Hepatocyte (in vitro differentiated cells): ENCODE measurements at places on chromosomes 11 and 22. TPM values are rescaled to one million over a fixed set of nuclear protein-coding genes. Genes with fewer than 3 reads are reported as not detected.

The ADORA2A gene
- total RNA-seq, result 1.2 and 2.0 TPM in 2 replicates

- no peak for DNase-seq
Measured at GRCh38 chr11:58631378-58631777, 8.9 kb downstream of the CNTF start.

The AGBL2 gene
- 2.0 and 2.3 TPM in 2 replicates for total RNA-seq

GRCh38 chr22:24183321-24184031 is 2.2 kb downstream of the SUSD2 start:
- DNase-seq, result no peak

- DNase-seq, result peak; percentile 44
Measured at GRCh38 chr11:118401880-118402590, 629 bp downstream of the ATP5MG start.

DNA sequence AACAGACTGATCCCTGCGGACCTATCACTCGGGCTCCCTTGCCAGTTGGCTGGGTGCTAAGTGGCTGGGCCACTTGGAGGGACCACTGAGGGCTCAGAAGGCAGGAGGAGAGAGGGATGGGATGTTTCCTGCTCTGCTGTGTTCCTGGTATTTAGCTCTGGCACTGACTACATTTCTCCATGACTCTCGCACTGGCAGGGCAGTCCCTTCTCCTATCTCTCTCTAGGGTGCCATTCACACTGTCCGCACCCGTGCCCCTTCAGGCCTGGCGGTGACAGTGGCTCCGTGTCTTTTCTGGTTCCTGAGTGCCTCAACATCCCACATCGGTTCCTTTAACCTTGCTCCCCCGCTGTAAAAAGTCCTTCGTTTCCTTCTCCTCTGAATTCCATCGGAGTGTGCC is 31.6 kb upstream of the CECR2 start:
- DNase-seq, result no peak

The TYR gene
- total RNA-seq, result not detected in 2 replicates

DNA sequence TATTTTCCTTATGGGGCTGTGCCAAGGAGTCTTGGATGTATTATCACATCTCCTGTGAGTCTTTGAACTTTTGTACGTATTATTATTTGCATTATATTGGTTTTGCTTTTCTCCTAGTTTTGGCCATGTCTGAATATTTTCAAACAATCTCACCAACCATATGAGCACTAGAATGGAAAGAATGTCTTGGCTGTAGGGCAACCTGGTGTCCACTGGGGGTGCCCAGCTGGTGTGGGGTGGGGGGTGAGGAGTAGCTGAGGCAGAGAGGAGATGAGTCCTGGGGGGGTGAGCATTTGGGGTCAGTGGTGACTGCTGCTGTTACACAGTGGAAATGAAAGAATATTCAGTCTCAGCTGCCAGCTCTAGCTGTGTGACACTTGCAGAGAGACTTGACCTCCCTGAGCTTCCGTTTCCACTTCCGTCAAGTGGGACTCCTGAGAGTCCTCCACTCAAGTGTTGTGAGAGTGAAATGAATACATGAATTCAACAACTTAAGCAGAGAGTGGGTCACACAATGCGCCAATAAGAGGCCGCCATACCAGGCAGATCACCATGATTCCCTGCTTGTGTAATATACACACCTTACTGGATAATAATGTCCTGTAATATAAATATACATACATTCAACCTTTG is 12.7 kb upstream of the PVALB start:
- no peak for DNase-seq

GRCh38 chr11:74417379-74417804 is 19.2 kb upstream of the PGM2L1 start:
- peak; percentile 19 for DNase-seq

The TMEM121B gene
- total RNA-seq, result 0.50 and 0.76 TPM in 2 replicates

The GDPD4 gene
- 0.20 and 0.47 TPM in 2 replicates for total RNA-seq

GRCh38 chr11:45304111-45304991 is 18.2 kb upstream of the SYT13 start:
- DNase-seq, result no peak

The PHOX2A gene
- total RNA-seq, result 0.48 TPM in 1 of 2 replicates, not detected in the other

DNA sequence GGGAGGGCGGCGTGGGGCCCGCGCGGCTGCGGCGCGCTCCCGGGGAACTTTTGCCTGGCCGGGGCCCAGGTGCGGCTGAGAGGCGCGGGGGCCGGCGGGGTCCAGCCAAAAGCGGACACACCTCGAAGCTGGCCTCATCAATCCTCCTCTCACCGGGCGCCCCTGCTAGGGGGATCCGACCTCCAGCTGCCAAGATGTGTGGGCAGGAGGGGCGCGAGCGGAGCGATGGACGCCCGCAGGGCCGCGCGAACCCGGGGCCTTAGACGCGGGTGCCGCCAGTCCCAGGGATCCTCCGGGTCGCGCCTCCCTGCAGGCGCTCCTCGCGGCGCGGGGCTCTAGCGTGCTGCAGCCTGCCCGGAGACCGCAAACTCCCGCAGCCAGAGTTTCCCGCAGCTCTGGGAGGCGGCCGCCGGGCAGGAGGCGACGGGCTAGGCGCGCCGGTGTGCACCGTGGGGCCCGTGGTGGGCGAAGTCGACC is 785 bp downstream of the IGSF9B start:
- no peak for DNase-seq

The KCNJ1 gene
- total RNA-seq, result not detected in 2 replicates

GRCh38 chr11:123143476-123143875 is 51.6 kb downstream of the CLMP start:
- no peak for DNase-seq

- no peak for DNase-seq
Measured at GRCh38 chr11:64771861-64772260, 6.5 kb downstream of the SF1 start.

- no peak for DNase-seq
Measured at GRCh38 chr22:39296535-39296934, 22.9 kb downstream of the RPL3 start.

DNA sequence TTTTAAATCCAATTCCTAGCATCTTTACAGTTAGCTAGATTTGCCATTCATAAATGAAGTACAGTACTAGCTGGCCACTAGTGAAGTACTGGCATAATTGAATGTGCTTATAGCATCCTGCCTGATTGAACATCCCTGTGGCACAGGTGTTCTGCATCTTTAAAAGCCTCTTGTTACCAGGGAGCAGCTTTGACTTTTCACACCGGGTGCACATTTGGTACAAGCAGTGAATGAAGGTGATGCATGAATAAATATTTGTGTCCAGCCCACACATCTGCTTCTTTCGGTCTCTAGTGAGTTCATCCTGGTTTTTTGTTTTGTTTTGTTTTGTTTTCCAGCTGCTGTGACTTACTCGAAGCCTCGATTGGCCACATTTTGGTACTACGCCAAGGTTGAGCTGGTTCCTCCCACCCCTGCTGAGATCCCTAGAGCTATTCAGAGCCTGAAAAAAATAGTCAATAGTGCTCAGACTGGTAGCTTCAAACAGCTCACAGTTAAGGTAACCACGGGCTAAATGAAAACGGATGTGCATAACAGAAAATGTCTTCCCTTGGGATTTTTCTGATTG is 5.3 kb downstream of the ATP5MG start:
- no peak for DNase-seq

DNA sequence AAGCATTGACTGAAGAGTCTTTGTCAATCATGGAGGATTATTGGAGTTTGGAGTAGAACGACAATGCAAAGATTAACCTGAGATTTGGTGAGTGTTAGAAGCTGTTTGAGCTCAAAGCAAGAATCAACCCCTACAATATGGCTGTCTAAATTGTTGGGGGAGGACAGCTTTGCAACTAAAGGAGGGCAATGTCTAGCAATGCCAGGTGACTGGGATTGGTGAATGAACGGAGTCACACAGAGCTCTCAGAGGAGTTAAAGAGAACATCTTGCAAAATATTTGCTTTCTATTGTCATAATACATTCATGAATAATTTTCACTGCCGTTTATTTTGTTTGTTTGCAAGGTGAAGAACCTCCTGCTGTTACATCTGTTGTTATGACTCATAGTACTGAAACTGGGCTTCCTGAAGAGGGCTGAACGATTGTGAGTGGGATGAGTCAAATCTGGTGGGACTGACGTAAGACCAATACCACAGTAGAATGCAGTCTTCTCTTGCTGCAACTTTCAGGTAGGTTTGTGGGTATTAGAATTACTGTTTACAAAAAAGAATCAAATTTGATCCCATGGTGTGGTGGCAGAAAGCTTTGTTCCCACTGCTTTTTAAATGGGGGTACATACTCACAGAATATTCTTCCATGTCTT is 281.9 kb downstream of the CADM1 start:
- no peak for DNase-seq

The TH gene
- total RNA-seq, result 0.92 and 2.6 TPM in 2 replicates

GRCh38 chr11:94494126-94494680 is 419 bp downstream of the ANKRD49 start:
- DNase-seq, result no peak

DNA sequence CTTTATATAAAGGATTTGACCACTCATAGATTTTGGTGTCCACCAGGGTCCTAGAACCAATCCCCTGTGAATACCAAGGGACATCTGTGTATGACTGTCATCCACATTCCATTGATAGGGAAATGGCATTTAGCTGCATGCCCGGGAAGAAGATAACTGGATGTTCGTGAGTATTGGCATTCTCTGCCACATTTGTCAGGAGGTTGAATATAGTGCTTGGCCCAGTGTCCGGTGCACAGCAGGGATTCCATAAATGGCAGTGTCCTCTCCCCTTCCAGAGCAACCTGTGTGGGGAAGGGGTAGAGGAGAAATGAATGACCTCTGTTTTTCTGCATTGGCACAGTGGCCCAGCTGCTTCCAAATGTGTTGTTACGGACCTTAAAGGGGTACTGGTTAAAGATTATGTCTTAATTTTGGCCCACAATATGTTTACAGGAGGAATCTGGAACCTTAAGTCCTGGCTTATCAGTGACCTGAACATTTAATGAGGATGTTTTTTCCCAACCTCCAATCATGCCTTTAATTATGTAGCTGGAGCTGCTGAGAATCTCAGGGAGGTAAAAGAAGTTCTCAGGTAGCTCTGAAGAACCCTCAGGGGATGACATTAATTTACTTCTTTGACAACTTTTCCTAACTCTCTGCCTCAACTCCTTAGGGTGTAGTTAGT is 33.6 kb upstream of the OR4B1 start:
- no peak for DNase-seq

DNA sequence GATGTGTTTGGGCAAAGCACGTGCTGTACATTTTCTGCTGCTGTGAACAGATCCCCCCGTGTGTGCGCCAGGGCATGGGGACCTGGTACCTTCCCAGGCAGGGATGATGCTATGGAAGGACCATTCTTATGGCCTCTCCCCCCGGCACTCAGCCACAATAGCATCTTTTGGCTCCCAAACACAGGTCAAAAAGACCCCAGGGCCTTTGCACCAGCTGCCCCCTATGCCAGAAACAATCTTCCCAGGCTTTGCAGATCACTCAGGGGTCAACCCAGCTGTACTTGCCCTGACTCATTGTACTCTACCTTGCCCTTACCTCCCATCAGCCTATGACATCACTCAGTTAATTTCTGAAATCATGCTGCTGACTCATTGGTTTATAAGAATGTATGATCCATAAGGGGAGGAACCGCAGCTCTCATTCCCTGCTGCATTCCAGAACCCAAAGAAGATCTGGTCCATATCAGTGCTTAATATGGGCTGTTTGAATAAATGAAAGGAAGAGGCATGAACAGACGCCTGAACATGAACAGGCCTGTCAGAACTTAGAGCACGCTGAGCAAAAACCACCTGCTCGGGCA is 100.7 kb downstream of the CELSR1 start:
- DNase-seq, result no peak

DNA sequence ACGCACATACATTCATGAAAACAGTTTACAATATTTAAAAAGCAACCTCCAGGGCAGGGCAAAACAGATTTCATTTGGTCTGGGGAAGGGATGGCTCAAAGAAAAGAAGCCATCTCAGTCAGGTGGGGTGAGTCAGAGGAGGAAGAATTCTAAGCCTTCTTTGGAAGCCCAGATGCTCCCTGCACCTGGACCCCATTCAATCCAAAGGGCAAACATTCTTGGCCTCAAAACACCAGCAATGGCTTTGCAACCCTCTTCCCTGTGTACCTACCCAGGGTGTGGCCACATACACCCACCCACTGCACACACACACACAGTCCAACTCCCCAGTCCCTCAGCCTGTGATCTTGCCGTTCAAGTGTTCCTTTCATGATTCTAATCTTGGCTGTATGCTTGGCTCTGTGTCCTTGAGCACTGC is 2.0 kb downstream of the KCNE3 start:
- peak; percentile 69 for DNase-seq

GRCh38 chr11:12397931-12398334 is 20.6 kb downstream of the PARVA start:
- peak; percentile 40 for DNase-seq

The CSF2RB gene
- 0.28 and 0.83 TPM in 2 replicates for total RNA-seq

GRCh38 chr11:2527621-2528291 is 82.9 kb downstream of the KCNQ1 start:
- DNase-seq, result no peak

DNA sequence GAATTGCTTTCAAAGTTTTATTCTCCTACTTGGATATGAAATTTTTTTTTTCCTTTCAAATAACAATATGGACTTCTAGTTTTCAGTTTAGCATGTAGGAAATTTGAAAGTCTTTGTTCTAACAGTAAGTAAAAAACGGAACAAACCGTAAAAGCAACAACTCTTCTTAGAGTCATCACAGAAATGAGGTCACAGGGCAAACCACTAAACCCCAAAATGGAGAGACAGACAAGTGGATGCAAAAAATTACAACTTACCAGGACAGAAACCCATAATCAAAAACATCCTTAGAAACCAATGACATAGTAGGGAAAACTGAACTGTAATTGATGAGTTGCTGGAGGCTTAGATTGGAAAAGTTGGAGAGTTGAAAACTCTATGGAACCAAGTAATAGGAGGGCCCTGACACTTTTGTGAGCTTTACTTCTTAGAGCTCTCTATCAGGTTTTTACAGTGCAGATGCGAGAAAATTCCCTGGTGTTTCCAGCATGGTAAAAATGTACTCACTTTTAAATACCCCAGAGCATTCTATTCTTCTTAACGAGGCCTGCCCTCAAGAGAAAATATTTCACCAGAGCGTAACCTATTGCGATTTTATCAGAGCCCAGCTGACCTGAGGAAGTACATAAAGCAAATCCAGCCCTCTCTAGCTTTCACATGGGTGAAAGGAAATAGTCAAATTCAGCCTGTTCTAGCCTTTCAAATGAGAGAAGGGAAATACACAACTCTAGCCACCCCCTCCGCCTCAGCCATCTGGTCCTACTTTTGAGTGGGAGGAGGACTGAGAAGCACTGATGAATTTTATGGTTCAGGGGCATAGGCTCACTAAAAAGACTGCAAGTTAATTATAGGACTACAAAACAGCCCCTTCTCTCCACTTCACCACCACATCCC is 39.1 kb downstream of the CASP12 start:
- no peak for DNase-seq
